LNCaP clone FGC (cell line): ENCODE measurements at places on chromosomes 13 and 19.

DNA sequence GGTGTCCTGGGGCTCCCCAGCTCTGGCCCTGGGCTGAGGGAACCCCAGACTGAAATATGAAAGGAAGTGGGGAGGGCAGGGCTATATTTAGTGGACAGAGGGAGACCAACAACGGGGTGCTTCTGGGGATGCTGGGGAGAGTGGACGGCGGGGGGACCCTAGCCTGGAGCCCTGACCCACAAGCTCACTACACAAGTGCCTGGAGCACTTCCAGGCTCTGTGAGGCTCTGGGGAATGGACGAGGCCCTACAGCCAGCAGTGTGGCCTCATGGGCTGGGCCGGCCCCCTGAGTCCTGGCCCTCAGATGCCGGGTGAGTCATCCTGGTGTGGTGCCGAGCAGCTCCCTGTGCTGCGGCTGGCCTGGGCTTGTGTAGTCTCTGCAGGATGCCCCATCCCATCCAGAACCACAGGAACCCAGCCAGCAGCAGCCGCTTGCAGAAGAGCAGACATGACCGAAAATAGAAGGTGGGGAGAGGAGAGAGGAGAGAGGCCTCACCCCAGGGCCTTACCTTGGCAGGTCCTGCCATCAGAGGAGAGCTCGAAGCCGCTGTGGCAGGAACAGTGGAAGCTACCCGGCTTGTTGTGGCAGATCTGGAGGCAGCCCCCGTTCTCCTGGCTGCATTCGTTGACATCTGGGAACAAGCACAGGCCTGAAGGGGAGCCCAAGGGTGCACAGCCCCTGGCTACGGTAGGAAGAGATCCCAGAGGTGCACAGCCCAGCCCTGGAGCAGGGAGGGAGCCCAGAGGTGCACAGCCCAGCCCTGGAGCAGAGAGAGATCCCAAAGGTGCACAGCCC, 26.1 kb downstream of the GAS6 start:
- peak; percentile 83 for DNase-seq

- no peak for DNase-seq
These were observed 50.6 kb upstream of the UQCRFS1 start for GRCh38 chr19:29263305-29264135.

GRCh38 chr19:41988947-41989346, 5.1 kb downstream of the ATP1A3 start:
- no peak for DNase-seq

DNA sequence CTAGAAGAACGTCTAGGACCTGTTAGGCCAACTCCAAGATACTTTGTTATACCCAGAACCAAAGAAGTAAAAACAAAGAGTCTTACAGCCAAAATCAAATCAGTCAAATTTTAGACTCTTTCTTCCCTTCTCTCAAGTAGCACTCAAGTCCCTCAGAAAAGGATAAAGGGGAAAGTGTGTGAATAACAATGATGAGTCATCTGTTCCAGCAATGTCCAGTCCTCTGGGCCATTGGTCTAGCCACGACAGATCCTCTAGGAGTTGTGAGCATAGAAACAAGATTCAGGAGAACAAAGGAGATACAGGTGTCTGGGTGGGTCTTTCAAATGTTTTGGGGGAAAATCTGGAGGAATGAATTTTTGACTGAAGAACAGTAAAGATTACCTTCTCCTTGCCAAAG, 36.3 kb downstream of the STOML3 start:
- DNase-seq, result no peak

GRCh38 chr13:23754997-23755396, 134.2 kb downstream of the MIPEP start:
- no peak for DNase-seq

- no peak for DNase-seq
These were observed 33.4 kb downstream of the MBD3L2B start for GRCh38 chr19:6987850-6988249.

DNA sequence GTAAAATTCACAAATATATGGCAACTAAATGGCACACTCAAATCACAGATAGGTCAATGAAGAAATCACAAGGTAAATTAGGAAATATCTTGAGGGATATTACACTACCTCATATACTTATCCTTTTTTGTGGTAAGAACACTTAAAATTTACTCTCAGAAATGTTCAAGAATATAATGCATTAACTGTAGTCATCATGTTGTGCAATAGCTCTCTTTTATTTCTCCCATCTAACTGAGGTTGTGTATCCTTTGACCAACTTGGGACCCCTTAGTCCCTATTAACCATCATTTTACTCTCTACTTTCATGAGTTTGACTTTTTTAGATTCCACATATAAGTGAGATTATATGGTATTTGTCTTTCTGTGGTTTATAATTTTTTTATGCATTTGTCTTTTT, 52.6 kb downstream of the WTIP start:
- no peak for DNase-seq

- DNase-seq, result no peak
These were observed 66.1 kb downstream of the ZNF486 start for GRCh38 chr19:20233105-20233504.

DNA sequence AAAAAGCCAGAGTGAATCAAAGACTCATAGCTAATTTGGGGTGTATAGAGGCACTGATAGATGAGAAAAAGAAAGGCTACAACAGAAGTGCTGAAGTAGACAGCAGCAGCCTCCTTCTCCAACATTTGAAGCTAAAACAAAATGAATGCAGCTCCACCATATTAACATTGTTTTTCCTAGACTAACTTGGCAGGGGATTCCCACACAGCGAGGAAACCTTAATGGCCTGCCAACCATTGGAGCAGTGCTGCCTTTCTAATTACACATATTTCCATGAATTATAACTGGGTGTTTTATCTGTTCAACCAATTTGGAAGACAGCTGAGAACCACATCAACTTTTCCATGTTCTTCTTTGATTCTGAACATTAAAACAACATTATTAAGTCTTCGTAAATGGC, 478.6 kb downstream of the LIG4 start:
- DNase-seq, result no peak

DNA sequence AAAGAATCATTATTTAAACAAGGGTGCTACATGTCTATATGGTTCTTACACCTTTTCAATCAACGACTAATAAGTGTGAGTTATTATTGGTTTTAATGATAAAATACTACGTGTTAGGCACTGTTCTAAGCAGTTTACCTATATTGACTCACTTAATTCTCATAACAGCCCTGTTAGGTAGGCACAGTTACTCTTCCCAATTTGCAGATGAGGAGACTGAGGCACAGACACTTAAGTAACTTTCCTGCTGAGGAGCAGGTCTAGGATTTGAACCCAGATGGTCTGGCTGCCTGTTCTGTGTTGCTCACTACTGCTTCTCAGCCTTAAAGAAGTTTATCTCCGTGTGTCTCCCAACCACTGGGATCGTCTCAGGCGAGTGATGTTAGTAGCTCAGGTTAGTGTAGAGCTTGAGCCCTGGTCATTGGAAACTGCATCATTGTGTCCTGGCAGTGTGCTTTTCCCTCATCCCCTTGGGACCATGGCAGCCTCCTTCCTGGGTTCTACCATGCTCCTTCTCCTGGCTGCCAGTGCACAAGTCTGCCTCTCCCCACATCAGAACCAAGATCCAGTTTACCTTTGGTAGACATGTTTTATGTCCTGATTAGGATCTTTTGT, 10.9 kb downstream of the UBAC2 start:
- no peak for DNase-seq

DNA sequence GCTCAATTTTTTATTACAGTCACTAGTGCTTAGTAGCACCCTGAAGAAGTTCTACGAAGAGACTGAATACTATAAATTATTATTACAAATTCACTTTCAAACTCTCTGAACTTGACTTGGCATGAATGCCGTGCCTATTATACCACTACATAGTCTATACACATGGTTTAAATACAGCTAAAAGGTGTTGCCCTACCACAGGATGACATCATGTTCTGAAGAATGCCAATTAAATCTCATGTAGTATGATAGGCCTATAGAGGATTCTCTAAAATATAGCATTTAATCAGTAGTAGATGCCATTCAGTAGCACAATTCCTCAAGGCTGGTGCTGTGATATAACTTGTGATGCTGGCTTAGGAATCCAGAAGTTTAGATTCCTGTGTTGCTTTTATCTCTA, 16.7 kb upstream of the POSTN start:
- DNase-seq, result no peak

GRCh38 chr19:40962460-40962961, 28.6 kb upstream of the CYP2B6 start:
- no peak for DNase-seq

DNA sequence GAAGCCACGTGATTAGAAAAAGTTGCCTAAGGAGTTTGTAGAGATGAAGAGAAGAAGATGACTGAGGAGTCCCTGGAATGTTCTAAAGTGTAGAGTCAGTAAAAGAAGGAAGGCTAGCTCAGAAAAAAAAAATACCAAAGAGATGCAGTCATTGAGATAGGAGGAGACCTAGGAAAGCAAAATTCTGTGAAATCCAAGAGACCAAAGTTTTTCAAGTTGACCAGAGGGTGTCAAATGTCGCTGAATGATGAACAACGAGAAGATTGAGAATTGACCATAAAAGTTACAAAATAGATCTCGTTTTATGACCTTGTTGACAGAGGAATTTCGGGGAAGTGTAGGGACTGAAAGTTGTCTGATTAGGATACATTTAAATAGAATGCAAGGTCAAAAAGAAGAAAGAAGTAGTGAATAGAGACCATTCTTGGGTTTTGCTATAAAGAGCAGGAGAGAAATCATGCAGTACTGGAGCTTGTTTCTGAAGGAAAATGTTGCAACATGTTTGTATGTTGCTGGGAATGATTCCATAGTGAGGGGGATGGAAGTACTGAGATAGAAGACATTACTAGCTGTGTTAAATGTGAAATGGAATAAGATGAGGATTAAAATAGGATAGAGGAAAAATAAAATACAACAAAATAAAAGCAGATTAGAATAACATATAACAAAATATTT, 30.2 kb upstream of the HTR2A start:
- no peak for DNase-seq

DNA sequence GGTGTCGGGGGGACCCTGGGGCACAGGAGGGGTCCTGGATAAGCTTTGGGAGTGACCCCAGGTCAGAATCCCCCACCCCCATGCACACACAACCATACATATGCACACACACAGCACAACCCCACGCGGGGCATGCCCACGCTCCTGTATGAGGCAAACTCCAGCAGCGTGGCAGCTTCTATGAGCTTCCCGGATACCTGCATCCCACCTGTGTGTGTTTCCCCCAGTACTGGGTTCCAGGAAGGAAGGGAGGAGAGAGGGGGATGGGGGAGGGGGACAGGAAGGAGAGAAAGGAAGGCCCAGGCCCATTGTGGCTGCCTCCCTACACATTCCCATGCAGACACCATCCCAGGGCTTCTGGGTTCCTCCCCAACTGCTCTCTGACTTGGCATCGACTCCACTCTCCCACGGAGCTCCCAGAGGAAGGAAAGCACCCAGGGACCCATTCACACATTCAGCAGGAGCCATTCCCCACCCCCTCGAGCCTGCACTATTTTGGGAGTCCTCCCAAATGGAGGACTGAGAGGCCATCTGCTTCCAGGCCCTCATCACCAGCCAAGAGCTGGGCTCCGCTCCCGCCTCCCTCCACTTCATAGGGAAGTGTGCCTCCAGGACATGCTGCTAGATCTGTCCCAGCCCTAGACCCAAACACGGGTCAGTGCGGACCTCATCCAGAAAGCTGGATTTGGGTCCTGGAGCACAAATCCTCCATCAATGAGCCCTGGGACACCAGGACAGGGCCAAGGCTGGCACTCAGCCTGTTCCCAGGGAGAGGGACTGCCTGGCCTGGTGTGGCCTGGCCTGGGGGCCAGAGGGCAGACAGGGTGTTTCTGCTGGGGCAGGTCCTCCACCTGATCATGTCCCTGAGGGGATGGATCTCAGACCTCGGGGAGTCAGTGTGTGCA, 13.2 kb downstream of the PRR36 start:
- DNase-seq, result no peak

DNA sequence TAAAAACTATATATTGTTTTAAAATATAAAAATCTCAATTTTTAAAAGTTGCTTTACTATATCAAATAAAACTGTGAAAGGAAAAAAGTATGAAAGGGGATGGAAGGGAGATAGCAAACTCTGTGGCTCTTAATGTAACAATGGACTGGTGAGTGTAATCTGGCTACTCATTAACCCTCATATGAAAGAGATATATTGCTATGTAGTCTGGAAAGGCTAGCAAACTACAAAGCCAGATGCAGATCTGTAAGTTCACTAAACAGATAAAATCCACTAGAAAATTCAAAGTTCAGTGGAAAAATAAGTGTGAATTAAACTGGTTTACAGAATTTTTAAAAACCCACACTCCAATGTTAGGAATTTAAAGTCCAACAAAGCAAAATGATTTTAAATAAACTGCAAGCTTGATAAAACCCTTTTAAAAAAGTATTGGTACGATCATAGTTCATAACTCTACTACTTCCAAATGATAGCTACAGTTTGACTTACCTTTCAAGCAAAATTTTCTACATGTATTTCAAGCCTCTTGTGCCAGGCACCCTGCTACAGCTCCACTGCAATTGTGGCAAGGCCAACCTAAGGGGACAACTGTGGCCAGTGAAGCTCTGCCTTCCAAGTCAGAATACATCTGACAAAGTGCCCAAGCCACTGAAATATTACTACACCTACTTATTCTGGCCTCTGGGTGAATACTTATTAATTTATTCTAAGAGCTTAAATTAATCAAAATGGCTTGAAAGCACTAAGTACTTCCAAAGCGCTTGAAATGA, 647 bp upstream of the ELF1 start:
- no peak for DNase-seq

DNA sequence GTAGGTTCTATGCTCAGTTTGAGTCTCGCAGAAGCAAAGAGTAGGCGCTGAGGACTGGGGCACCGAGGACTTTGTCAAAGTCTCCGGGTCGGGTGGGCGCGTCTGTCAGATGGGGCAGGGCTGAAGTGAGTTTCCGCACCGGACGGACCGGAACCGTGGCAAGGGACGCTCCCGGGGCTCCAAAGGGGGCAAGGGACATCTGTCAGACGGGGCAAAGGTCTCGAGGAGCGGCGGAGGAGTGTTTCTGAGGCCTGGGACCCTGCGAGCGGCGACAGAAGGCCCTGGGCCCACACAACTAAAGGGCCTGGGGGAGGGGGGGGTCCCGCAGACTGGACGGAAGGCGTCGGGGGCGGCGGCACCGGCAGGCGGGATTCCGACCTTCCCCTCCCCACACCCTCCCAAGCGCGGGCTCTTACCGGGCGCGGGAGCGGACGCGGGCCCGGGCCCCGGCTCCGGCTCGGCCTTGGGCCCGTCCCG, 13.3 kb upstream of the AKAP8L start:
- DNase-seq, result no peak

- no peak for DNase-seq
These were observed 6.4 kb upstream of the TBXA2R start for GRCh38 chr19:3612901-3613741.

GRCh38 chr19:29318581-29318980, 105.6 kb upstream of the UQCRFS1 start:
- DNase-seq, result no peak

GRCh38 chr19:35265126-35265899, 3.4 kb upstream of the USF2 start:
- no peak for DNase-seq

GRCh38 chr13:43848001-43848649, 31.4 kb downstream of the CCDC122 start:
- no peak for DNase-seq

GRCh38 chr19:41911889-41912731, 16.1 kb downstream of the ERFL start:
- no peak for DNase-seq
